ENCODE measurements at places on chromosomes 7 and 10. TPM values are rescaled to one million over a fixed set of nuclear protein-coding genes. Genes with fewer than 3 reads are reported as not detected.
A peak's percentile ranks its signal among the peaks of the same experiment; 100 is the strongest.

GRCh38 chr10:135132-135600 is at the start of gene ZMYND11:
ZMYND11 (plus strand) TSS chr10:135455; CDS start chr10:180013, 44,558 bp downstream.
- DNase-seq = no peak

- no peak for DNase-seq
Measured at GRCh38 chr7:47344171-47344955, 237.5 kb downstream of the TNS3 start.

GRCh38 chr7:67493366-67493765 is 496.7 kb downstream of the TYW1 start:
- DNase-seq = no peak

DNA sequence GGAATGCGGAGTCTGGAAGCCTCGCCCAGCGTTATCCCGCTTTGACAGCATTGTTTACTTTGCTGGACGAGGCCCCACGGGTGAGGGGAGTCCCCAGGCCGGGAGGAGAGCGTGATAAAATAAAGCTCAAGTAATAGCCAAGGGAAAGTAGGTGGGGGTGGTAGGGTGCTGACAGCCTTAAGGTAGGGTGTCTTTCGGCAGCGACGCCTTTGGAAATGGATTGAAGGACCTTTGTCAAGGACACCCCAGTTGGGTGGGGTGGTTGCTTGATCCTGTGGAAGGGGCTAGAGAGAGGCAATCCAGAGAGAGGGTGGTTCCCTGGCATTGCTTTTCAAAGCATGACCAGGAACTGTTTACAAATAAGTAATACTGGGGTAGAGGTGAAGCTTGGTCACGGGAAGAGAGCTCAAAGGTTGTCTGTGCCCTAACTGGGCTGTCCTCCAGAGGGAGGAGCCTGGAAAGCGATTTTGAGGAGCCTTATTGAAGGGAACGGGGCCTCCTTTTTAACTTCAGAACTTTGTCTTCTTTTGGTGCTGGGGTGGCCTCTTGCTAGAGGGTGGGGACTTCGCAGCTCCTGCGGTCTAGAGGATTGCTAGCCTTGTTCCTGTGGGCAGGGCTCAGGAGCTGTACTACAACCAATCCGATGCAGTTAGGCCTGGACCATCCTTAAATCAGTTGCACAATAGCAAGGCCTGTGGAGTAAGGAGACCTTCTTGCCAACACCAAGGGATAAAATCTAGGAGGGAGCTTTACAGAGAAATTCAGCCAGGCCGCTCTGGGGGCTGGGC is 1.3 kb downstream of the EIF4EBP2 start:
- DNase-seq = peak; percentile 13

Gene LLCFC1
- 0.43 TPM for polyA plus RNA-seq

Gene BHLHA15
- 0.44 TPM for polyA plus RNA-seq

DNA sequence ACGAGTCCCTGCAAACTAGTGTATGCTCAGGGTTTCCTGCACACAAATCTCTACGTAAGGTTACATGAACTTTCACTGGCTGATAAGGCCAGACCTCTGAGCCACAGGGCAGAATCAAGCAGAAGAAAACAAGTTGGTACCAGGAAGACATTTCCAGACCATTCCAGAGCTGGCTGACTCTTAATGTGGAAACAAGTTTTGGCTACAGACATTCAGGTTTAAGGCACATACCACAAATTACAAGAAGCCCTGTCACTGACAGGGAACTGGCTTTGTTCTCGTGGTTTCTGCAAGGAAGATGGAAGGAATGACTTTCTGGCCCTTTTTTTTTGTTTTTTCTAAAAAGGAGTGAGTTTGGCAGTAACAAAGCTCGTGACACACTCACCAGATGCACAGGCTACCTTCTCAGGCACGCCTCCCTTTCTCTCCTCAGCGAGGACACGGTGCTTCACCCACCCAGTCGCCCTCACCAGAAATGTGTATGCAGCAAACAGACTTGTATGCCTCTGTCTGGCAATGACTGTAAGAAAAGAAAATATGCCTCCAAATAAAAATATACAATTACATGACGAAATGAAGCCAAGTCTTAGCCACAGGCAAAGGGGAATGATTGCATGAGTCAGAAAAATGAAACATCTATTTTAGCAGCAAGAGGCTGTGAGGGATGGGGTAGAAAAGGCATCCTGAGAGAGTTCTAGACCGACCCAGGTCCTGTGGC is 22.6 kb downstream of the PLAC9 start:
- DNase-seq = no peak

DNA sequence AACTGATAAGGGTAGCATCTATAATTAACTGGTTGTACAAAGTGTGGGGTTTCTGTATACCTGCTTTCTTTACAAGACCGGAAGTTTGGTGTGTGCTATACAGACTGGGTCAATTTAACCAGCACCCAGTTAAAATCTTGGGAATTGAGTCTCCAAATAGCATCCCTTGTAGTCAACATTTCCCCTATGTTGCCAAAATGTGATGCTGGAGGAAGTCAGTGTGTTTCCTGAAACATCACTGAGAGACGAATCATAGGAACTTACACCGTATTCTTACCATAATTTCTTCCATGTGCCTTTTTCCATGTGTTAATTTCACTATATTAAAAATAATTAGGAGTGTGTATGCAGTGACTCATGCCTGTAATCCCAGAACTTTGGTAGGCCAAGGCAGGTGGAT is 1.7 kb downstream of the AKR1C4 start:
- no peak for DNase-seq

- no peak for DNase-seq
Measured at GRCh38 chr7:103967401-103967800, 22.1 kb downstream of the RELN start.

DNA sequence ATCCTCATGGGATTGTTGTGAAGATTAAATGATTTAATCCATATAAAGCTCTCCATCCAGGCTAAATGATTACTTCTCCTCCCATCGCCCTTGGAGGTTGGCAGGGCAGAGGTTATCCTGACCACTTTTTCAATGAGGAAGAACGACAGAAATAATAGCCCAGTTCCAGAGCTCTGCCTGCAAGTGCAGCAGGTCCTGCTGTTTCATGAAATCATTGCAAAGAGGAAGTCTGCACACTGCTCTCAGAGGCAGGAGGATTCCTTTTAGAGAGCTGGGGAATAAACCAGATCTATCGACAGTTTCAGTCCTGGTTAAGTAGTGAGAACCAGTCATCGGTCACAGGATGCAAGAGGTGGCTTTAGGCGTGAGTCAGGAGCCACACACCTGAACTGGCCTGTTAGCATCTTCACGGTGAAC is 25.0 kb upstream of the CDH23 start:
- no peak for DNase-seq

Gene TMEM140
- polyA plus RNA-seq = 35.5 TPM

- DNase-seq = no peak
Measured at GRCh38 chr10:102998399-102998907, 80.4 kb downstream of the CNNM2 start.

Gene SFMBT2
- 6.9 TPM for polyA plus RNA-seq

Gene PRKCQ
- 16.3 TPM for polyA plus RNA-seq

GRCh38 chr7:13496976-13497375 is 492.5 kb downstream of the ETV1 start:
- no peak for DNase-seq

GRCh38 chr7:33761449-33762080 is 143.8 kb upstream of the BMPER start:
- DNase-seq = no peak

- DNase-seq = peak; percentile 42
Measured at GRCh38 chr10:130127364-130128061, 8.7 kb upstream of the GLRX3 start.

Gene IFIT3
- 15.6 TPM for polyA plus RNA-seq

GRCh38 chr10:79248341-79249185 is 98.7 kb upstream of the PPIF start:
- no peak for DNase-seq

DNA sequence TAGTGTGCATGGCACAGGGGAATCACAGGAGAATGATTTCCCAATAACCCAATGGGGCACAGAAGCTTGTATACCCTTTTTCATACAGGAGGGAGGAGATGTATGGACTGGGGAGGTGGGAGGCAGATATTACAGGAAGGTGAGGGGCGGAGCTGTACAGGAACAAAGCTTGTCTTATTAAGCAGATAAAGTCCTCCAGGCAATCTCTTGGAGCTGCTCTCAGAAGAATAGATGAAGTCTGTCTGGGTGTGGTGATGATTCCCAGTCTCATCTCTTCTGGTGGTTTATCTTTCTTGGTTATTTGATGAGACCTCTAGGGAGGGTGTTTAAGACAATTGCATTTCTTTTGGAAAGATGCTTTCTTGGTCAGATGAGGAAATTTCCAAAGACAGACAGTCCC is 25.1 kb upstream of the CPA5 start:
- no peak for DNase-seq

Gene NEUROD6
- not detected for polyA plus RNA-seq

Gene IQCE
- 19.0 TPM for polyA plus RNA-seq

GRCh38 chr7:123816916-123817315 is 28.1 kb upstream of the HYAL4 start:
- no peak for DNase-seq

DNA sequence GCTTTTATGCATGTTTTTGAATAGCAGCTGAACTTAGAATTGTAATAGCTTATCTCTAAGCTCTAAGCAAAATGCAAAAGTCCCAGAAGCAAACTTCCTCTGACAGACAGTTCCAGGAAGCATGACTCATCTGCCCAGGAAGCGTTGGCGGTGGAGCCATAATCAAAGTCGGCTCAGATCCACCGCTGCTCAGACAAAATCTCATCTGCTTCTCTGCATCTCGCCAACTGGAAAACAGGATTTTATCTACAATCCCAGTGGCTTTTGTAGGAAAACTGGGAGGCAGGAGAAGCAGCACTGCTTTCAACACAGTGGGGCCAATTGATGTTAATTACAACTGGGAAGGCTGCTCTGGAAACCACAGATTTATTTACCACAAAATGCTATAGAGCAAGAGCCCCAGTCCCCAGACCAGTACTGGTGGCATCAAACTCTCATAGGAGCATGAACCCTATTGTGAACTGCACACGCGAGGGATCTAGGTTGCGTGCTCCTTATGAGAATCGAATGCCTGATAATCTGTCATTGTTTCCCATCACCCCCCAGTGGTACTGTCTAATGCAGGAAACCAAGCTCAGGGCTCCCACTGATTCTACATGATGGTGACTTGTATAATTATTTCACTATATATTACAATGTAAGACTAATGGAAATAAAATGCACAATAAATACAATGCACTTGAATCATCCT is 99.9 kb downstream of the CUBN start:
- DNase-seq = no peak

DNA sequence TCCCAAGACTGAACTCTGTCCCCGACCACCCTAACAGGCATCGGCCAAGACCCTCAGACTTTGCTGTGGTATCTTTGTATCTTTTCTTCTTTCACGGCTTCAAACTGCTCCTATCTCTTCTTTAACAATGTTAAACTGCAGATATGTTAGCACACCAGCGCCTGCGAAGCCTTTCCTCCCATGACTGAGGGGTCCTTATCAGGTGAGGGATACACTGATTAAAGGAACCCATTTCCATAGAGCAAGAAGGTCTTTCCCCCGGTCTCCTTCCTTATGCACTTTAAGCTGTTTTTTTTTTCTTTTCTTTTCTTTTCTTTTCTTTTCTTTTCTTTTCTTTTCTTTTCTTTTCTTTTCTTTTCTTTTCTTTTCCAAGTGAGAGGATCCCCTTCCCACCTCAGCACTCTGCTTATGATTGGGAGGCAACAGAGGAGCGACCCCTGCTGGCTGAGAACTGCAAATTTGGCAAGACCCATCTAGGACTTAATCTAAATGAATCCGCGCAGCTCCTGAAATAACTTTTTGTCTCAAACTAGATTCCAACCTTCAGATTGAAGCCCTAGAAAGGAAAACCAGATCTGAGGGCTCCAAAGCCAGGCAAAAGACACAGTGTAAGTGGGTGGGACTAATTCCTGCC is 109.9 kb downstream of the ITGB8 start:
- no peak for DNase-seq

Gene TRPV6
- 12.5 TPM for polyA plus RNA-seq

Gene COL1A2
- polyA plus RNA-seq = 1,015 TPM

Gene DUSP5
- 13.3 TPM for polyA plus RNA-seq

DNA sequence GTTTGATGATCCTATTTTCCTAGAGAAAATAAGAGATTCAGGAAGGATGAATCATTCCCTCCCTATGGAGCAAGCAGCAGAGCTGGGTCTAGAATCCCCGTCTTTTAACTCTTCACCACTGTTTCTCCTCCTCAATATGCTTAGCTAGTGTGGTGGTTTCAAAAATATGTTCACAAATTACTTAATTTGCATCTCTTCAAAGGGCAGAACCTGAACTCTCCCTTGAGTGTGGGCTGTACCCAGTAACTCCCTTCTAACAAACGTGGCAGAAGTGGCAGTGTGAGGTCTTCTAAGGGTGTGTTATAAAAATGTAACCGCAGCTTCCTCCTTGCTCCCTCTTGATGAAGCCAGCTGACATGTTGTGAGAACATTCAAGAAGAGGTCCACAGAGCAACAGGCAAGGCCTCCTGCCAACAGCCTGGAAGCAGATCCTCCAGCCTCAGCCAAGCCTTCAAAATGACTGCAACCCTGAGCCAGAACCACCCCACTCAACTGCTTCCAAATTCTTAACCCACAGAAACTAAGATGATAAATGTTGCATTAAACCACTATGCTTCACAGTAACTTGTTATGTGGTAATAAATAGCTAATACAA is 36.6 kb downstream of the SRPK2 start:
- DNase-seq = no peak

GRCh38 chr10:29107866-29108498 is 180.9 kb upstream of the LYZL1 start:
- no peak for DNase-seq

DNA sequence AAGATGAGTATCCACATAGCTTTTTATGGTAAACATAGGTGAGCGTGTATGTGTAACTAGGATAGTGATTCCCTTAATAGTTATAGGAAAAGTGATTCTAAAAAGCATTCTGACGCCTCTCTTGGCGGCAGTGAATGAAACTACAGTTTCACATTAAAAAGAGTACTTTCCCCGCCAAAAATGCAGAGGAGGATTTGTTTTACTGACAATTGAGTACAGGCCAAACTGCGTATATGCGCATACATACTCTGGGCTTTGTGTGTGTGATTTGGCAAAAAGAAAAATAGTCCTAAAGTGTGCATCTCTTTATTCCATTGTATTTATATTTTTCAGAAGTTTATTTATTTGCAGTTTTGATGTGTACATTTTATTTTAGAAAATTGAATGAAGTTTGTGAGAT is 10.3 kb downstream of the CUL1 start:
- no peak for DNase-seq

- no peak for DNase-seq
Measured at GRCh38 chr10:111481261-111481826, 404.5 kb downstream of the ADRA2A start.

Gene PDZD7
- polyA plus RNA-seq = 1.7 TPM

- no peak for DNase-seq
Measured at GRCh38 chr10:6400331-6400730, 179.7 kb downstream of the PRKCQ start.

- DNase-seq = no peak
Measured at GRCh38 chr7:97439637-97440214, 292.2 kb upstream of the TAC1 start.

Gene DDC
- 113 TPM for polyA plus RNA-seq

DNA sequence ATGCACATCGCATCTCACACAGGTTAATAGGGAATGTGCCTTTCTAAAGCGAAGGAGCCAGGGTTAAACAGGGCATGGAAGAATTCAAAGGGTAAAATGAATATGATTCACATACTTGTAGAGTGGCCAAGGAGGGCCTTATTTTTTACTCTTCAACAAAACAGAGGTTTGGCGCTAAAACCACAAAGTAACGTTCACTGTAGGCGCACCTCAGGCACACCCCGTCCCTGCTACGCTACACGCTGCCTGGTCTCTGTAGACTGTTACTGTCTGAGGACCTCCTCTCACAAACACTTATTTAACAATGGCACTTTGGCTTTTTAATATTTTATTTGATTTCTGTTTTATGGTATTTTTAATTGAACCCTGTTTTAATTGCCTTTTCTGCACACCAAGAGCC is 462.1 kb upstream of the GALNT17 start:
- DNase-seq = no peak

- DNase-seq = no peak
Measured at GRCh38 chr10:47326306-47326926, 4.2 kb downstream of the GDF2 start.

Gene GALNT17
- polyA plus RNA-seq = 4.6 TPM

All from right renal pelvis (tissue), 4 donors.